ENCODE measurements at places on chromosomes 7 and 10.

- DNase-seq = no peak
Observed at GRCh38 chr10:3467052-3467951, 294.7 kb upstream of the PITRM1 start.

- no peak for DNase-seq
Observed at GRCh38 chr10:76432016-76433012, 1000.9 kb downstream of the LRMDA start.

DNA sequence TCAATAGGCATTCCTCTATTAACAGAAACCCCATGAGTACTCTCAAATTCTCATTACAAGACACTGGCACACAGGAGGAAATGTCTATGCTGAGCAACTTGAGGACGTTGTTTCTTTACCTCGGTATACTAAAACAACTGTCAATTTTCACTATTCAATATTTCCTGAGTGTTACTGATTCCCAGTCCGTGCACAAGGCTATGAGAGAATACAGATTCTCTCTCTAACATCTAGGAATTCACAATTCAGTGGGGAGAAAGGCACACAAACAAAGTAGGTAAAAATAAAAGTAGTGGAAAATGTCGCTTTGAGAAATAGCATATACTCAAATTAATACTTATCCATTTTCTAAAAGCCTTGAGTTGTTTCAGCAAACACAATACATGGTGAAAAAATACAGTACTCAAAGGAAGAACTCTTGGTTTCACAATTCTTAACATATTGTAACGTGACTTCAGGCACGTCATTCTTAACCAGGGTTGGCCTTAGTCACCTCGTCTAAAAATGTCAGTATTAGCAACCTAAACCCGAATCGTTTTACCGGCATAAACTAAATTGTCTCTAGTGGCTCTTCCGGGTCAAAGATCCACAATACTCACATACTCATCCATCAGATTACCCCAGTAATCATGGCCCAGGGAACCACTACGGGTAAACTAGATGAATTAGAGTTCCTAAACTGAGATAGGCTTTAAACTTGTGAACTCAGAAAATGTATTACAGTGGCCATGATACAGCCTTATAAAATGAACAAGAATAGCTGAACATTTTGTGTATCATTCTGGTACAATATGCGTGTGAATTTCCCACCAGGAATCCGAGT lies 1.5 kb downstream of the IPMK start:
- no peak for DNase-seq

- DNase-seq = no peak
Observed at GRCh38 chr10:45373576-45374349, at the start of gene ALOX5. Gene ALOX5 (plus strand): TSS chr10:45374216. CDS start chr10:45374280, 64 bp downstream.

- no peak for DNase-seq
Observed at GRCh38 chr7:25789701-25790640, 362.0 kb upstream of the NFE2L3 start.

- no peak for DNase-seq
Observed at GRCh38 chr10:49325131-49325915, 26.4 kb downstream of the C10orf71 start.

DNA sequence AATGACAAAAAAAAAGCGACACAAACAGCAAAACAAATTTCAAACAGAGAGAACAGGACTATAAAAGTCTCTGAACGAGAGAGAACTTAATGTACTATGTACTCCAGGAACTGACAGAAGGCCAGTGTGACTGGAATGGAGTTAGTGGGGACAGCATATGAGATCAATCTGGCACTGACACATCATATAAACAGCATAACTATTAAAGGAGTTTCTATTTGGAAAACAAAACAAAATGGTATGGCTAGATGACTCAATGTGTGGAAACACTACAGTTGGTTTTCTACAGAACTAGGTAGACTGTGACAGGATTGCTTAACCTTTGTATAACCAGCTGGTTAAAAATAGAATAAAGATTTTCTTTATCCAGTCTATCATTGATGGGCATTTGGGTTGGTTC lies 232.9 kb upstream of the KAT6B start:
- DNase-seq = no peak
